ENCODE measurements at places on chromosomes 16 and 17.
A peak's percentile ranks its signal among the peaks of the same experiment; 100 is the strongest.

DNA sequence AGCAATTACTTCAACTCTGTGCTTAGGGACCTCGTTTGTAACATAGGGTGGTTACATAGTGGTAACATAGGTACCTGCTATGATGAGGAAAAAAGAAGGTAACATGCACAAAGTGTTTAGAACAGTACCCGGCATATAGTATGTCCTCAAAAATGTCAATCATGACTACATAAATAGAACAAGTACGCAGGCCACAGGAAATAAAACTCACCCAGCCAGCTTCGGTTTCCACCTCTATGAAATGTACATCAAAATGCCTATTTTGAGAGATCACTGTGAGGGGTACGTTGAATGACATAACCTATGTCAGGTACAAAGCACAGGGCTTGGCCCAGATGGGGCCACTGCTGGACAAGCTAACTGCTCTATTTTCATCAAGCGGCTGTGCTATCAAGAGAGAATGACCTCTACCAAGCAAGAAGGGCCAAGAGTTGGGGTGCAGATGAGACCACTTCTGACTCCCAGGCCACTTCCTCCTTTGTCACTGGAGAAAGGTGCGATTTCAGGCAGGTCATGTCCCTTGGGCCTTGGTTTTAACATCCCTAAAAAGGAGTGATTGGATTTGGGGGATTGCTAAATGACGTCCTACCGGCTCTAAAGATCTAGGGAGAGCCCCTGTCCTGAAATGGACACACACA lies 45.4 kb downstream of the WSB1 start:
- no peak for DNase-seq

DNA sequence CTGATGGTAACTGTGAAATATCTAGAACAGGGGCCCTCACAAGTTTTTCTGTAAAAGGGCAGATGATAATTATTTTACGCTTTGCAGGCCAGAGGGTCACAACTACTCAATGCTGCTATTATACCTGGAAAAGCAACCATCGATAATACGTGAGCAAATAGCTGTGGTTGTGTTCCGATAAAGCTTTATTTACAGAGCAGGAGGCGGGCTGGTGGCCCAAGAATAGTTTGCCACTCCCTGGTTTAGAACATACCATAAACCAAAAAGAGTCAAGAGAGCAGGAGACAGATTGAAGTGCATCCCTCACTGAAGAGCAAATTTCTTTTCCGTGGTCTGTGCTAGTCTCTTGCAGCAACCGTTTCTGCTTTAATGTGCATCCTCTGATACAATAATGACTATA lies 77.9 kb upstream of the DYNLRB2 start:
- DNase-seq, result no peak

DNA sequence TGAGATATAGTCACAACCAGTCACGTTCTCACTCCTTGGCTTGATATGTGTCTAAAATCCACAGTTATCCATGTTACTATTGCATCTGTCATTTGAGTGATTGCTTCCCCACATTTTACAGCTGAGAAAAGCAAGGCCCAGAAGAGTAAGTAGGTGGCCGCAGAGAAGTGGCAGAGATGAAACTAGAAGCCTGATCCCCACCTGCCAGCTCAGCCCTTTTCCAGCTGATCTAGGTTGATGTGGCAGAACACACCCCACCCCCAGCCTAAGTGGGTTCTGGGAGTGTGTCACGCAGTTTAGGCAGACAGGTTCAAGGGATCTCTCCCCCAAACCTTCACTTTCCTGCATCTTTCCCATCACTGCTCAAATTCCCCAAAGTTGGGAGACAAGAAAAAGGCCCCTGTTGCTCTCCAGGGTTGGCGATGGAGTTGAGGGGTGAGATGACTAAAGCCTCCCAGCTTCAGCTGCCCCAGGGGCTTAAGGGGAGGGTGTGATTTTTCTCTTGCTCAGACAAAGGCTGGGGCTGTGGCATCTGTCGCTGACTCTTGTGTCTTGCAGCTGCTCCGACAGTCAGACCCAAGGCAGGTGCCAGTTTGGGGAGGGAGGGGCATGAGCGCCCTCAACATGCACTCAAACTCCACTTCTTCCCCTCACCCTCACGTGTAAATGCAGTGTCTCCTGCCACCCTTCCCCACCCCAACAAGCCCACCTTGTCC lies 48.9 kb upstream of the LHX1 start:
- no peak for DNase-seq

DNA sequence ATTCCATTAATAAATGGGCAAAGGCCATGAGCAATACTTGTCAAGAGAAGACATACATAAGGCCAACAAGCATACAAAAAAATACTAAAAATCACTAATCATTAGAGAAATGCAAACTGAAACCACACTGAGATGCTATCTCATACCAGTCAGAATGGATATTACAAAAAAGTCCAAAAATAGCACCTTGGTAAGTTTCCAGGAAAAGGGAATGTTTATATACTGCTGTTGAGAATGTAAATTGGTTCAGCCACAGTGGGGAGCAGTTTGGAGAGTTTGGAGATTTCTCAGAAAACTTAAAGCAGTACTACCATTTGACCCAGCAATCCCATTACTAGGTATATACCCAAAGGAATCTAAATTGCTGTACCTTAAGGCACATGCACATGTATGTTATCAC lies 467.7 kb downstream of the CDH11 start:
- no peak for DNase-seq

DNA sequence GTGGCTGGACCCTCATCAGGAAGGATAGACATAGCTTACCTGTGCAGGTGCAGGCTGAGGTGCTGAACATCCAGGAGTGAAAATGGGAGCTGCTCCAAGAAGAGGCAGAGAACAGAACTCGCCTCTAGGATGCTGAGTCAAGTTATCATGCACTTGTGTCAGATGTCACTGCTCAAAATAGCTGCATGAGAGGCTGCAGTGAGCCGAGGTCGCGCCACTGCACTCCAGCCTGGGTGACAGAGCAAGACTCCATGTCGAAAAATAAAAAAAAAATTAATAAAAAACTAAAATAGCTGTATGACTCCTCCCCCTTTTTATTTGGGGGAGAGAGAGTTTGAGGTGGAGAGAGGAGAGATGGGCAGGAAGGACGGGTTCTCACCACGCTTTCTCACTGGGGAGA lies 148.8 kb downstream of the FOXL1 start:
- no peak for DNase-seq

- DNase-seq, result no peak
Observed at GRCh38 chr17:8075081-8075480, 12.4 kb downstream of the ALOX12B start.

GRCh38 chr17:57243171-57243622 lies 13.1 kb upstream of the MSI2 start:
- DNase-seq, result peak; percentile 41

- DNase-seq, result no peak
Observed at GRCh38 chr16:50209546-50210265, 56.6 kb downstream of the TENT4B start.

DNA sequence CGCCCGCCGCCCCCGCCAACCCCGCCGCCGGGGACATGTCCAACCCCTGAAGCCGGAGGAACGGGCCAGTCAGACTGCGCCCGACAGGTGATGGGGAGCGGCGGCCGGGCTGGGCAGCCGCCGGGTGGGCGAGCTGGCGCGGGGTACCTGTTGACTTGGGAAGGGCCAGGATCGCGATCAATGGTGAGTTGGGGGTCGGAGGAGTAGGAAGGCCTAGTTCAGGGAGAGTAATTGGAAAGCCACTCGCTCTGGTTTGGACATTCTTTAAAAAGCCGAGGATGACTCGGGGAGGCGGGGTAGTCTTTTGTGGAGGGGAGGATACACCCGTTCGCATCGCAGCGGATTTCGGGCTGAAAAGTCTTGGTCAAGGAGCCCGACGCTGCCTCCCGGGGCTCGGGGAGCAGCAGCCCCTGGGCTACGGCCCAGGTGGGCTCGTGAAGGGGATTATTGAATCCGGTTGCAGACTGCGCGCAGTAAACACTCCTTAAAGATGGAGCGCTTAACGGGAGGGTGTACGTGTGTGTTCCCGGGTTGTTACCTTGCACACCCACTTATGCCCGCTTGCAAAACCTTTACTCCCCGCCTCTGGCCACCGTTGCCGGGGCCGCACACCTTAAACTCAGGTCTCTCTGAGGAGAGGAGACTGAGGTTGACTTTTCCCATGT lies 123.8 kb downstream of the GOSR1 start:
- no peak for DNase-seq

DNA sequence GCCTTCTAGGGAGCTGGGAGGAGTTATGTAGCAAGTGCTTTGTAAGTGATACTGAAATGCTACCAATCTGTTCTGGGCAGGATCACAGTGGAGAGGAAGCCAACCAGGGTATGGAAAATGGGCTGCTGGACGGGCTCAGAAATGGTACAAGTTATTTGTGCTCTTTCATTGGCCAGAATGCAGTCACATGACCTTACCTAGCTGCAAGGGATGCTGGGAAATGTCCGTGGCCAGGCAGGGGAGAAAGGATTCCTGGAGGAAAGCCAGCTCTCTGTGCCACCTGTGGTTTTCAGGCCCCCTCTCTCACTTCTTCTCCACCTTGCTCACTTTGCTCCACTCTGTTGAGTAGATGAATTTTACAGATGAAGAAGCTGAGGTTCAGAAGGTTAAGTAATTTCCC lies 4.8 kb downstream of the EEF2K start:
- DNase-seq, result no peak
